T-helper 2 cell (primary cell): ENCODE measurements at places on chromosomes 4 and X.

GRCh38 chrX:134144231-134144630, 92.8 kb upstream of the CCDC160 start:
- no peak for DNase-seq

GRCh38 chrX:41043196-41043595, 42.0 kb upstream of the USP9X start:
- no peak for DNase-seq

GRCh38 chr4:9962611-9963314, 58.5 kb downstream of the SLC2A9 start:
- DNase-seq, result no peak

GRCh38 chrX:136259543-136259942, 8.3 kb upstream of the MAP7D3 start:
- no peak for DNase-seq

GRCh38 chr4:106604319-106605051, 235.9 kb upstream of the GIMD1 start:
- no peak for DNase-seq

GRCh38 chrX:111386615-111387233, 25.3 kb downstream of the DCX start:
- DNase-seq, result no peak

DNA sequence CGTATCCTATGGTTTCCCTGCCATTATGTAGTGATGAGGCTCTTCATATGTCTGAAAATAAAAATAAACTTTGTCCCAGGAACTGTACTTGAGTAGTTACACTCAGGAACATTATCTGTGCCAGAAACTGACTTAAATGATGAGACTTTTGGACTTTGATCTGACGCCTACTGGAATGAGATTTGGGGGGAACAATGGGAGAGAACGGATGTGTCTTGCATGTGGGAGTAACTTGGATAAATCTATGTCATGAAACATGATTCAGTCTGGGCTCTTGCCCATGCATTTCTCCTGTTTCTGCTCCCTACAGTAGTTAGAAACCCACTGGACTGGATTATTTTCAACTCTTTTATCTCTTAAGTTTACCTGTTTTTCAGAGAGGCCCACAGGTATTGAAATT, 2351.4 kb downstream of the PCDH7 start:
- no peak for DNase-seq

- DNase-seq, result no peak
Observed at GRCh38 chr4:55127521-55127920, 2.1 kb upstream of the KDR start.

- no peak for DNase-seq
Observed at GRCh38 chrX:114332766-114333165, 251.1 kb upstream of the HTR2C start.

DNA sequence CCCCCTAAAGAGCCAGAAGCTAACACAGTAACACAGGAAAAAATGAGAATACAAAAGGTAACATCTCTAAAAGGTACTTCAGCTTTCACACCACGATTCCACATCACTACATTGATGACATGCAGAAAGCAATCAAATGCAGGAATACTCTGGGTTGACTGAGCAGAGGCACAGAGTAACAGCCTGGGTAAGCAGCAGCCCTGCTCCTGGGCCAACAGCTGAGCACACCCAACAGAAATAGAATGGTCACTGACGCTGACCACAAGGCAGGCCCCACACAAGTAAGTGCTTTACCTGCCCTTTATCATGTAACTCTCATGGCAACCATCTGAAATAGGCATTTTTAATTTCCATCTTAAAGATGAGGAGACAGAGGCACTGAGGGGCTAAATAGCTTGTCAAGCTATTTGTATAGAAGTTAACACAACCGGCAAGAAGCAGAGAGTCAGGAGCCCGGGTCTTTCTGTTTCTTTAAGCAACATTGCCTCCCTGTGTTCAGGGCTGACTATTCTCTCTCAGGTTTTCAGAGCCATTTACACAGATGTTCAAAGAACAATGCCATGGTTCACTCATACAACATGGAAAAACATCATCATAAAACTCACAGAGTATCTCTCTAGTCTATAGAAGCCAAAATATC, 168.9 kb downstream of the ZNF674 start:
- DNase-seq, result no peak

DNA sequence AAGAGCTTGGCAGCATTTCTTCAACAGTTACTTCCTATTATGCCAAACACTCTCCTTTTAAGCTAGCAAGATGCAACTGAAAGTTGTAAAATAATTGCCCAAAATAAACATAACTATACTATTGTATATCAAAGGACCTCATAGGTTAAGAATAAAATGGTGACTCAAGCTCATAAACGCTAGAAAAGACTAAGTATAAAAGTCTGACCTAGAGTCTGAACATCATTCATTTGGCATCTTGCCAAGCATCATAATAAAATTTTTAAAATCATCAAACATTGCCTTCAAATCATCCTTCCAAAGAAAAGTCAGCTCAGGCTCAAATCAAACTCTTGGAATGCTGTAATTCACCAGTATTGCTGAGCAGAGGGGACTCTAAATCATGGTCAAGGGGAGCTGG, 281.2 kb downstream of the QDPR start:
- no peak for DNase-seq

- DNase-seq, result no peak
Observed at GRCh38 chr4:78244705-78245485, 187.8 kb downstream of the FRAS1 start.
